T47D (cell line): ENCODE measurements at places on chromosomes 1 and 21.

DNA sequence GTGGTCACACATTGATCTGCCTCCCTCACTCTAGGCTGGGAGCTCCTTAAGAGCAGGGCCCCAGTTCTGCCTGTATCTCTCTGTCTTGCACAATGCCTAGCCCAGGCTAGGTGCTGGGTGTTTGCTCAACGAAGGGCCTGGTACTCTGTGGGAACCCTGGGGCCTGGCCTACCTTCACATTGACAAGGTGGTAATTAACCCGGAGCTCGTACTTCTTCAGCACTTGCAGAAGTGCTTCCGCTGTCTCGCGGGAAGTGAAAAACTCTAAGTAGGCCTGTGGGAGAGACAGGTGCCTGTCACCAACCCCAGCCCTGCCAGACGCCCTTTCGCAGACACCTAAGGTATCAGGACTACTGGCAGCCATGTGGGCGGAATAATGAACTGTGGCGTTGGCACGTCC, 13.7 kb downstream of the MTHFR start:
- no peak for DNase-seq

DNA sequence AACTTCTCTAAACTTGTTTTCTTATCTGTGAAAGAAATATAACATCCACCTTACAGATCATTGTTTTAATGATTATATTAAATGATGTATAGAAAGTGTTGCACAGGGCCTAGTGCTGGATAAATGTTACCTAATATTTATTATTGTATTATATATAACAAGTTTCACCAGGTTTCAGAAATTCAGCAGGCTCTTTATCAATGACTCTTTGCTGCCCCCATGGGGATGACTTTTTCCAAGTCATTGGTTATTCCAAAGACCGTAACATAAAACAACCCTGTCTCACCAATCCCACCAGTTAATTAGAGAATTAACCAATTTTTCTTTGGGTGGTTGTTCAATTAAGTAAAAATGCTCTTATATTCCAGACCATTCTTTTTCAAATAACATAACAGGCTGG, 7.3 kb upstream of the DEDD start:
- no peak for DNase-seq

DNA sequence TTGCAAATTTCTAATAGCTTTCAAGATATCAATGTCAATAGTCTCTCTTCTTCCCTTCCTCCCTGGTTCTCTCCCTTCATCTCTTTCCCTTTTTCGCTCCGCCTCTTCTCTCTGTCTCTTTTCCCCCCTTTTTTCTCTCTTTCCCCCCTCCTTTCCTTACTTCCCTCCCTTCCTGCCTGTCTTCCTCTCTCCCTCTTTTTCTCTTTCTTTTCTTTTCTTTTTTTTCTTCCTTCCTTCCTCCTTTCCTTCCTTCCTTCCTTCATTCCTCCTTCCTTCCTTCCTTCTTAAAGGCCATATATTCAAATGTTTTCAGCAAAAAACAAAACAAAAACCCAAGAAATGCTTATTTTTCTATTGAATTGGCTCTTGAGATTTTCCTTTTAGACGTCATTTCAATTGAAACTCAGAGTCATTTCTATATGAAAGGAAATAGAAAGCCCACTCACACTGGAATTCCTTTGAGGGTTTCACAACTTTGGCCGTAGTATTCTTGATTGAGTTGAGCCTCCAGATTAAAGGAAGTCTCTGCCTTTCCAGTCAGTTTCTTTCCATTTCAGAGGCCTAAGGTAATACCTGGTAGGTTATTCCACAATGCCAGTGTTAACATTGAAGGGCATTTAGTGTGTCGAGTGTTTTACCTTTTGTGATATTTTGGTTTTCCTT, 551.5 kb downstream of the LMO4 start:
- no peak for DNase-seq

GRCh38 chr1:77847621-77848080, 40.8 kb upstream of the NEXN start:
- no peak for DNase-seq

GRCh38 chr1:152112885-152113432, 2.3 kb downstream of the TCHH start:
- no peak for DNase-seq

- DNase-seq, result no peak
Observed at GRCh38 chr1:97976801-97977200, 56.0 kb upstream of the DPYD start.

DNA sequence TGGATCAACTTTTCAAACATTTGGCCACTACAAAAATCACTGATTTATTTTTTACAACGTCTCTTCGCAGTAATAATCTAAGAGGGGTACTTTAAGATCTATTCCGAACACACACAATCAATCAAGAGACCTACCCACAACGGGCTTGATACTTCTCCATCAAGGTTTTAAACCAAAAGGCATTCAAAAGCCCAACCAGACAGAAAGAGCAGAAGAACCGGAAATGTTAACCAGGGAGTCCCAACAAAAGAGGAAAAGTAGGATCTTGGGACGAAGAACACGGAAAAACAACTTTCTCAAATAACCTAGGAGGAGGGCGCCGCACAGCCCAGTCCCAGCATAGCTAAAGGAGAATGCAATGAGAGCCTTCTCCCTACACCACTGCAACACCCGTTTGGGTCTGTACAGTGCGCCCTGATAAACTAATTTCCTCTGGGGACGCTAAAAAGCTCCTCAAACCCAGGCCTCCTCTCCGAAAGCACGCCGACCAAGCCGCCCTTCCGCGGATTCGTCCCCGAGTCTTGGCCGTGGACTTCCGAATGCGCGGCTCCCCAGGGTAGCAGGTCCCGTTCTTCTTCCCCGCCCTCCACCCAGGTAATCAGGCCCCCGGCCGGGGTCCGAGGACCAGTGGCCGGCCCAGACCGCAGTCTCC, 623 bp downstream of the RPL22 start:
- no peak for DNase-seq

DNA sequence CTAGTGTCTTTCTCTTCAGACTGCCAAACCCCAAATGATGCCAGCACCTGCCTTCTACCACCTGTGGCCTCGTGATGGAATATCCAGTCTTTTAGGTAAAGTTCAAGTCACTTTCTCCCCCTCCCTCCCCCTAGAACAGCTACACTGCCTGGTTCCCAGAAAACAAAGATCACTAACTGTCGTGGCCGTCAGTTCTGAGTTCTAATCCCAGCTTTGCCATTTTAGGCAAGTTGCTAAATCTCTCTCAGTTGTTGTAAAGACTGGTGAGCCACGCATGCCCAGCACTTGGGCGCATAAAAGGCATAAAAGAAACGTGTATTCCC, 648 bp upstream of the TRAPPC3 start:
- no peak for DNase-seq

- DNase-seq, result no peak
Observed at GRCh38 chr1:3495776-3496745, 41.6 kb downstream of the ARHGEF16 start.

GRCh38 chr1:221712776-221713431, 29.0 kb downstream of the DUSP10 start:
- peak; percentile 48 for DNase-seq

DNA sequence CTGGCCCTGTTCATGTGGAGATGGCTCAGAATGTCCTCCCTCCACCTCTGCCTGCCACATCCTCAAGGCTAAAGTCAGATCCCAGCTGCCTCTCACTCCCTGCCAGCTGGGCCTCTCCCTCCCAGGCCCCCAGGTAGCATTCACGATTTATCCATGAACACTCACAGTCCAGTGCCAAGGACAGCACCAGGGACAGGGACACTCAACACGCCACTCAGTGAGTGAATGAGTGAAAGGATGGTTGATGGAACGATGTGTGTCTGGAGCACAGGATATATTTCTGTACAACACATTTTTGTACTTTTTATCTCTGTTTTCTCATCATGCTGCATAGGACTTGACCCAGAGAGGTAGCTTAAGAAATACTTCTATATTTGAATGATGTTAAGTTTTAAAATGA, 10.1 kb downstream of the CYP4A11 start:
- peak; percentile 29 for DNase-seq

GRCh38 chr1:1847061-1847850, 43.6 kb downstream of the GNB1 start:
- DNase-seq, result no peak

- peak; percentile 45 for DNase-seq
Observed at GRCh38 chr1:207004931-207005830, 27.4 kb downstream of the C1orf116 start.

- no peak for DNase-seq
Observed at GRCh38 chr1:79613046-79613445, 606.5 kb upstream of the ADGRL4 start.

DNA sequence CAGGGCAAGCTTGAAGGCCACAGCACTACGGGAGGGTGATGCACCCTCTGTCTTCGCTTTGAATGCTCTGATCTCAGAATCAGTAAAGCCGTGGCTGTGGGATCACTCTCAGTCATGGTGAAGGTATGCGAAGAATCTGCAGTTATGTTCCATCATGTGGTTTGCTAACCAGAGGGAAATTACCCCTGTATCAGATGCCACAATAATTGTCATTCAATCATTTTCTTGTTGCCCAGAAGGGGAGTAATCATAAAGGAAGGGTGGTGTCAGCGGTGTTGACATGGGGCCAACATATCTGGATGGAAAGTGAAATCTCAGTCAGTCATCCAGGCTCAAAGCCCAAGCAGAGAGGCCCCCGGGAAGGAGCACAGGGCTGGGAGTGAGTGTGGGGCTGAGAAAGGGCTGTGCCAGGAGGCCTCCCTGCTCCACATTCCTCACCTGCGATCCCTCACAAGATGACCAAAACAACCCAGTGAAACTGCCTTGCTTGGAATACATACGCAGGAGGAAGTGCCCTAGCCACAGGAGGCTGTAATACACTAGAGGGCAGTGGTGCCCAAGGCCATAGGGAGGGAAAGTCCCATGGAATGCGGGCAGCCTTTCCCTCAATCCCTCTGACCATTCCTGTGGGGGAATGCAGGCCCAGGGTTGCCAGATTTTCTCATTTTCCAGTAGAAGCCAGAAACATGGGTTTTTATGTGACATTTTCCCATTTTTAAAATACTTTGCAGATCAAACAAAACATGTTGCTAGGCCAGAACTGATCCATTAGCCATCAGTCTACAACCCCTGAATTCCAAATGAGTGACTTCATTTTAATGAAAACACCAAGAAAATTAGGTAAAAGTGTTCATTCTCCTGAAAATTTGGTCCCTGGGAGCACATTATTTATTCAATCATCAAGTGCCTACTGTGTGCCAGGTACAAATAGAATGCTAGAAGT, 95.7 kb upstream of the VANGL1 start:
- peak; percentile 82 for DNase-seq

DNA sequence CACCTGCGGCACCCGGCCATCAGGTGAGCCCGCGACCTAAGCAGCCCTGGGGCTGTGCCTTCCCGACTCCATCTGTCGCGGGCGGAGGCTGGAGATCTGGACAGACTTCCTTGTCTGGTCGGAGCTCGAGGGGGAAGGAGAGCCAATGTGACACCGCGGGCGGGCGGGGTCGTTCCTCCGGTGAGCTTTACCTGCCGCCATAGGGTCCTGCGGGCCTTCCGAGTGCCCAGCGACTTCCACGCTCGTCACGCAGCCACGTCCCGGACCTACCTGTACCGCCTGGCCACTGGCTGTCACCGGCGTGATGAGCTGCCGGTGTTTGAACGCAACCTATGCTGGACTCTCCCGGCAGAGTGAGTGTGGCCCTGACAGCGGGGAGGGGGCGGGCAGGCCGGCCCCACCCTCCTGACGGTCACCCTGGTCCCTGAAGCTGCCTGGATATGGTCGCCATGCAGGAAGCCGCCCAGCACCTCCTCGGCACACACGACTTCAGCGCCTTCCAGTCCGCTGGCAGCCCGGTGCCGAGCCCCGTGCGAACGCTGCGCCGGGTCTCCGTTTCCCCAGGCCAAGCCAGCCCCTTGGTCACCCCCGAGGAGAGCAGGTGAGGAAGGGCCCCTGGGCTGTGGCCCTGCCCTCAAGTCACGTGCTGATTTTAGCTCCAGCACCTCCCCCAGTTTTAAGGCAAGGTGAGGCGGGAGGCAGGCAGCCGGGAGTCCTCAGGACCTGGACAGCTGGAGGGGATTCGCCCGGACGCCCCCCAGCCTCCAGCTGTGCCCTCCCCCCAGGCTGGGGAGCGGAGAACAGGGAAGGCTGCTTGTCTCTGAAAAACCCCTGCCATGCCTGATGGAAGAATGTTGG, 1.1 kb downstream of the PUSL1 start:
- peak; percentile 52 for DNase-seq

DNA sequence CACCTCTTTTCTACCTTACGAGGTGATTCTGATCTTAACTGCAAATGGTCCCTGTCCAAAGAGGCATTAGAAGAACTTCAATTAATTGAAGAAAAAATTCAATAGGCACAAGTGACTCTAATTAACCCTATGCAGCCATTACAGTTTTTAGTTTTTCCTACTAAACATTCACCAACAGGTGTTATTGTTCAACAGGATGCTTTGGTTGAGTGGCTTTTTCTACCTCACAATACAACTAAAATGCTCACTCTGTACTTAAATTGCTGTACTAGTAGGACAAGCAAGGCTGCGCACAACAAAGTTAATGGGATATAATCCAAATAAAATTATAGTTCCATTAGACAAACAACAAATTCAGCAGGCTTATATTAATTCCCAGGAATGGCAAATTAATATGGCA, 11.6 kb upstream of the PM20D1 start:
- no peak for DNase-seq

DNA sequence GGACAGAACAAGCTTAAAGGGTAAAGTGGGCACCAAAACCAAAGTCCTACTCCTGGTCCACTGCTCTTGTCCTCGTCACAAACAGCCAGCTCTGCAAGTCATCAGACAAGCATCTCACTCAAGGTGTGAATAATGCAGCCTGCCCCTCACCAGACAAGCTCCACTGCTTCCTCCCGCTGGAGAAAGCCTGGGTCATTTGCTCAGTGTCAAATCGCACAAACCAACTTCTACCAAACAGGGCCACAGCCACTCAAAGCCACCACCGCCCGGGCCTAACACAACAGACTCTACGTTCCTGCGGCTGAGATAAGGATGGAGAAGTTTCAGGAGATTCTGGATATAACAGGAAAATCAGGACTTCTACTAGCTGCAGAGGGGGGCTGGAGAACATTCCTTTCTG, 3.3 kb downstream of the SSBP3 start:
- DNase-seq, result no peak

DNA sequence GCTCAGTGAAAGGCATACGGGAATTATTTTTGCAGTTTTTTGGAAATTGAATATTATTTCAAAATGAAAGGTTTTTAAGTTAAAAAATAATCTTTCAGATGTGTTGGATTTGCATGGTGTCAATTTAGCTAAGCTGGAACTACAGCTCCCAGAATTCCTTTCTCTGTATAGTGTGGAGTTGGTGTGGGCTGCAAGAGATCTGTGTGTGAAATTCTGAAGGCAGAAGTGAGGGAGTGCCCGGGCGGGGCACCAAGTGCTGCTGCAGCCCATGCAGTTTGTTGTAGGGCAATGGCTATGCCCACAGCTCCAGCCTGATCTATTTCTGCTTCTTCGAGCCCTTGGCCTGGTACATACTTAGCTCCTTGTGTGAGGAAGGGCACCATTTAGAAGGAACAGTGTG, 60.5 kb upstream of the CSF1 start:
- no peak for DNase-seq

DNA sequence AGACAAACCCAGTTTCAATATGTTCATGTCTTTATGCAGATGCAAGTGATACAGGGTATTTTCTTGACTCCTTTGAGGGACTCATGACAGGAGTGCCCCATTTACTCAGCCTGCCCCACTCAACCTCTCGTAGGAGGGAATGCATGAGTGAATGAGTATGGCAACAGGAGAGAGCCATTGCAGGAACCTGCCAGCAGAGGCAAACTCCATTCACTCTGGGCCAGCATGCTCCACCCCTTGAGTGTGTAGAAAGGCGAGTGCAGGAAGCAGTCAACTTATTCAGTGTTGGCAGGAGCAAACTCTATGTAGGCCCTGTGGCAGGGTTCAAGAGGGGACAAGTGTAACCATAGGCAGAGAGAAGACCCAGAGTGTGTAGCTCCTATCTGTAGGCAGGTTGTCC, 1526.3 kb downstream of the PLA2G4A start:
- DNase-seq, result no peak
